Thoracic aorta (tissue), 2 donors: ENCODE measurements at places on chromosomes 3 and 15. TPM values are rescaled to one million over a fixed set of nuclear protein-coding genes. Genes with fewer than 3 reads are reported as not detected.

DNA sequence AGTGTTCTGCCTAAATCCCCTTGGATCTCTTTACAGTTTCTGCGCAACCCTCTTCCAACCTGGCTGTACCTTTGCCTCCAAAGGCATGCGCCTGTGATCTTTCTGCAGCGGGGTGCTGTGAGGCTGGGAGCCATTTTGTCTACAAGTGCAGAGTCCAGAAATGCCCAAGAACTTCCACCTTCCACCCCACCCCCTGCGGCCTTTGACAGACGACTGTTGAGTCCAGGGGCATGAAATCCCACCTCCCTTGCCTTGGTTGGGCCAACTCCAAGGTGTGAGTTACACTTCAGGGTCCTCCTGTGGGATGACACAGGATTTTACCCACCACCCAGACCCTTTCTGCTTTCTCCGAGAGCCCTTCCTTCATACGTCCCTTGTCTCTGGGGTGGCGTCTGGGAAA lies 24.1 kb downstream of the HRH1 start:
- no peak for DNase-seq

DNA sequence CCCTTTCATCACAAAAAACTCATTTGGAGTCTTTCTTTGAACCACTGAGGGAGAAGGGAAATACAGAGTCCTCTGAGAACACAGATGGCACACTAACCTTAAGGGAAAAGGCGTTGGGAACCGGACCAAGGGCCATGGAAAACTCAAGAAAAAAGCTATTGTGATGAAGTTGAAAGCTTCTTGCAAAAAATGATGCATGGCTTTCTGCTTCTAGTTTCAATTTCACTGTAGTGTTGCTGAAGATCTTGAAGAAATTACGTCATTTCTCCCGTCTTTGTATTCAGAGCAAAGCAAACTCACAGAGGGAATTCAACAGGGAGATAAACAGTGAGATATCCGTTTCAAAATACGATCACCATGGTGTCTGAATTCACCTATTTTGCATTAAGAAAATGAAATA lies 642.3 kb upstream of the ADAMTS9 start:
- no peak for DNase-seq

DNA sequence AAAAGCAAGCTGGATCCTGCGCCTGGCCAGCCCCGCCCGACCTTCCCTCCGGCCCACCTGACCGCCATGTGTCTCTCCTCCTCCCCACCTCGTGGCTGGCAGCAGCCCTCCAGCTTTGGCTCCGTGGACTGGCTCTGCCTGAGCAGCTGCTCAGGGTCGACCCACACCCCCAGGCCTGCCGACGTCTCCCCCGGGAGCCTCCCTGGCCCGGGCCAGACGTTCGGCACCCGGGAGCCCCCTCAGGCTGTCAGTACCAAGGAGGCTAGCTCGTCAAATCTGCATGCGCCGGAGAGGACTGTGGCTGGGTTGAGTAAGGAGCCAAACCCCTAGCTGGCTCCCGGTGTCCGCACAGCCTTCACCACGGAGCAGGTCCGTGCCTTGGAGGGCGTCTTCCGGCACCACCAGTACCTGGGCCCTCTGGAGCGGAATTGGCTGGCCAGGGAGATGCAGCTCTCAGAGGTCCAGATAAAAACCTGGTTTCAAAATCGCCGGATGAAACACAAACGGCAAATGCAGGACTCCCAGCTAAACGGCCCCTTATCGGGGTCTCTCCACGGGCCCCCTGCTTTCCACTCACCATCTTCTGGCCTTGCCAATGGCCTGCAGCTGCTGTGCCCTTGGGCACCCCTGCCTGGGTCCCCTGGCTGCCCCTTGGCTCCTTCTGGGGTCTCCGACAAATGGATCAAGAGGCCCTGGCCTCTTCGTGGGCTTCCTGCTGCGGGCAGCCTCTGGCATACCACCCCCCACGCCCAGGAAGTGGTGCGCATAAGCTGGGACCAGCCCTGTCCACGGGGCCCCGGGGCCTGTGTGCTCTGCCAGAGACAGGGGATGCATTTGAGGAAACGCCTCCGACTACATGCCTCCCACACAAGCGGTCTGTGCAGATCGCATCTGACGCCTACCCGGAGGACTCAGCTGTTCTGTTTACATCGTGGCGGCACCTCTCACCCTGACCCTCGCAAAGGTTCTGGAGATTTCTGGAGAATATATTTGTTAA lies 345.0 kb downstream of the ZNF385D start:
- DNase-seq = no peak

DNA sequence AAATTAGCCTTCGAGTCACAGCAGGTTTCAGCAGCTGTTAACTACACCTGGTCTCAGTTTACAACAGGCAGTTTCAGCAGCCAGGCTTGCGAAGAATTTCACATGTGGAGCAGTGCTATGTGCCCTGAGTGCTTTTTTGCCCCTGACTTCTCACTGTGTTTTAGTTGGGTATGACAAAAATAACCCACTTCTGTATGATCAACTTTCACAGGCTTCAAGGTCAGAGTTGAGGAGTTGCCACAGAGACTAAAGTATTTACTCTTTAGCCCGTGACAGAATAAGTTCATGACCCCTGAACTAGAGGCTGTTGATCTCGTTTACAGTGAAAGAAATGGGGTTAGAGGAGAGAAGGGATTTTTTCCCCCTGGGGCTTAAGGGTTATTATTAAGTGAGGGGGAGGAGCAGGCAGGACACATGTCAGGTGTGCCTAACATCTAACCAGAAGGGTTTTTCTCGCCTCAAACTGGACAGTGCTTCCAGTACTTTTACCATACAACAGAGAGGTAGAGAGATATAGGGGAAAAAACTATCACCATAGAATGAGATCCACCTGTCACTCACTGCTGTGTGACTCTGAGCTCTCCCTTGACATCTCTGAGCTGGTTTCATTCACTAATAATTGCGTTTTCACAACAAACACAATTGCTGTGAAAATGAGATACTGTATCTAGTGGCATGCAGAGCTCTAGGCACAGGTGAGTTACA lies 14.0 kb upstream of the TOPBP1 start:
- DNase-seq = no peak

Gene GOLGA8K
- not detected for total RNA-seq

Gene EPHA6
- 3.2 TPM for total RNA-seq

Gene USP3
- total RNA-seq = 37.8 TPM

Gene ARHGAP31
- 33.6 TPM for total RNA-seq

Gene BUB1B
- 0.41 TPM for total RNA-seq

Gene KY
- 2.6 TPM for total RNA-seq
